ENCODE measurements at places on chromosomes 12 and 14.
A peak's percentile ranks its signal among the peaks of the same experiment; 100 is the strongest.

DNA sequence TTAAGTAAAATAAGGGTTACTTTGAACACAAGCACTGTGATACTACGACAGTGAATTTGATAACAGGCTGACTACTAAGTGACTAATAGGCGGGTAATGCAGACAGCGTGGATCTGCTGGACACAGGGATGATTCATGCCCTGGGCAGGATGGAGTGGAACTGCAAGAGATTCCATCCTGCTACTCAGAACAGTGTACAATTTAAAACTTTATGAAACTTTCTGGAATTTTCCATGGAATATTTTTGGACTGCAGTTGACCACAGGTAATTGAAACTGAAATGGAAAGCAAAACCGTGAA, 46.0 kb downstream of the YEATS4 start:
- no peak for DNase-seq

DNA sequence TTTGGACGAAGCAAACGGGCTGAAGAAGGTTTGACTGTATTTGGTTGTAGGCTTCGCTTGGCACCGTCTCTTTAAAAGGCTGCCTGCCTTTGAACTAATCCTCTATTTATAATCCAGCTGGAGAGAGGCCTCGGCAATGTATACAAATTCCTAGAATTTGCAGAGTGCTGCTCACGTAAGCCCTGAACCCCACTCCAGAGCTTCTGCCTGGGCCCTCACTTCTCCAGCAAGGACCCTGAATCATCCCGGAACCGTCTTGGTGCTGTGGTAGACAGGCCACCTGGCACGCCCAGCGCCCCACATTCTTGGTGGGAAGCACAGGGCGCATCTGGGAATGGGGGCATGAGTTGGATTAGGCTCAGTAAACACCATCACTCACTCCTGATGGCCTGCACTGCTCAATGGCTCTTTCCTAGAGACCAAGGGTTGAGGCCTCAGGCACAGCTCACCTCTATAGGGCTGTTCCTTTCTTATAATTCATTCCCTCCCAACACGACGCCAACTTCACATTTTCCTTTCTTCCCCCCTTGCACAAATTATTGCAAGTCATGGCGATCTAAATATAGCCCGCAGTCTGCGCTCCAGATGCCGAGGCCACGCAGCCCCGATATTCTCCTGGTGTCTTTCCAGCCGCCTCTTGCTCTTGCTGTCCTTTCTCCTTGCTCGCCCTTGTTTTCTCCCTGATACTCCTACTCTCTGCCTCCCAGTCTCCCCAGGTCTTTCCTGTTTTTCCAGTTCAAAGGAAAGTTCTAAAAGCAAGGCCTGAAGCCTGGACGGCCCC, 141.0 kb downstream of the ZFP36L1 start:
- DNase-seq: no peak

DNA sequence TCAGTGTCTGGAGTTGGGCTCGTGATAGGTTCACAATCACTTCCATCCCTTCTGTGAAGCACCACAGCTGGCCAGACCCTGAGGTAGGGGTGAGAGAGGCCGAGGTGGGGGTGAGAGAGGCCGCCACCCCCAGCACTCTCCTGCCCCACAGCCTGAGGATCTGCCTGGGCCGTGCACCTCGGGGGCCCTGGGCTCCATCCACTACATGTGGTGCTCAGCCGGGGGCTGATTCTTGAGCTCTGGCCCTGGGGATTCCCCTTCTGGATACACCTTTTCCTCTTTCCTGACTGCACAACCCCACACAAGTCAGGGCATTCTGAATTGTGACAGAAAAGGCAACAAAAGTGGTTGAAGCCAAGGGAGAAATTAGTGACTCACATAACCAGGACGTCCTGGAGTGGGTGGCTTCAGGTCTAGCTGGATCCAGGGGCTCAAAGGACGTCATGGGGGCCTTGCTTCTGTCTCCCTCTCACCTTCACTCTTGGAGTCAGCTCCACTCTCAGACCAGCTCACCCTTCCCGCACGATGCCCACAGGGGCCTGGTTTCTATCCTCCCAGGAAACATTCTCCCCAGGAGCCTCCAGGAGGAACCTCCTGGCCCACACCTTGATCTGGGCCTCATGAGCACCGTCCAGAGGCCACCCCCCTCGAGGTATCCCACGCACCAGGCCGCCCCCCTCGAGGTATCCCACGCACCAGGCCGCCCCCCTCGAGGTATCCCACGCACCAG, 12.1 kb upstream of the FBRSL1 start:
- DNase-seq: no peak

DNA sequence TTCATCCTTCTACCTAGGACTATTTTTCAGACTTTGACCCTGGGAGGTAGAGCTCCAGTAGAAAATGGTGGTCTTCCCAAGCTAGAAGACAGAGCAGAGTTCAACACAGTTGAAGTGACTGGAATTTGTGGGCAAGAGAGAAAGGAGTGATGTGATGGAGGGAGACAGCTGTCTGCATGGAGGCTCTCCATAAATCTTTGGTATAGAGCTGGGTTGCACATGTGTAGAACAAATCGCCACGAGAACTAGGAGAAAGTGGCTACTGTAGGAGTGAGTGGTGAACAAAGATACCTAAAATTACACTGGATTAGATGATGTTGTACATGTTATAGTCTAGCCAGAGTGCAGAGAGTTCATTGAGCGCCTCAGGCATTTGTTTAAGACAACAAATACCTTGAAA, 14.5 kb downstream of the GPR135 start:
- DNase-seq: no peak

DNA sequence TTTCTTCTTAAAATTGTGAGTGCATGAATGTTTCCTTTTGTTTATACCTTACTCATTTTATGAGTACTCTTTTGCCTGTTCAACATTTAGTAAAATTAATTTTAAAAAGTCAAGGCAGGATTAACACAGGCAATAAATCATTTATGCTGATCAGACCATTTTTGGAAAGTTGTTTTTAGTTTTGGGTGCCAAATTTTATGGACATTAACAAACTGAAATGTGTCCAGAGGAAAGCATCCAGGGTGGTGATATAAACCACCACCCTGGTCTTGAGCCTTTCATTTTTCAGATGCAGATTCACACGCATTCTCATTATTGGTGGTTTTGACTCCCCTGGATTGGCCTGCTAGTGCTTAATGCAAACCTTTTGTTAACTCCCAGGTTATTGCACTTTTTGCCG, 26.3 kb downstream of the RASSF8 start:
- DNase-seq: no peak

- no peak for DNase-seq
Measured at GRCh38 chr12:79108962-79109361, 244.4 kb downstream of the SYT1 start.

- no peak for DNase-seq
Measured at GRCh38 chr12:80752464-80752863, 35.8 kb downstream of the MYF5 start.

- no peak for DNase-seq
Measured at GRCh38 chr14:66920196-66920595, 269.0 kb upstream of the GARIN2 start.

GRCh38 chr12:112946236-112947000, 8.1 kb downstream of the OAS3 start:
- DNase-seq: no peak

- no peak for DNase-seq
Measured at GRCh38 chr14:103195828-103196615, 72.8 kb downstream of the TNFAIP2 start.

DNA sequence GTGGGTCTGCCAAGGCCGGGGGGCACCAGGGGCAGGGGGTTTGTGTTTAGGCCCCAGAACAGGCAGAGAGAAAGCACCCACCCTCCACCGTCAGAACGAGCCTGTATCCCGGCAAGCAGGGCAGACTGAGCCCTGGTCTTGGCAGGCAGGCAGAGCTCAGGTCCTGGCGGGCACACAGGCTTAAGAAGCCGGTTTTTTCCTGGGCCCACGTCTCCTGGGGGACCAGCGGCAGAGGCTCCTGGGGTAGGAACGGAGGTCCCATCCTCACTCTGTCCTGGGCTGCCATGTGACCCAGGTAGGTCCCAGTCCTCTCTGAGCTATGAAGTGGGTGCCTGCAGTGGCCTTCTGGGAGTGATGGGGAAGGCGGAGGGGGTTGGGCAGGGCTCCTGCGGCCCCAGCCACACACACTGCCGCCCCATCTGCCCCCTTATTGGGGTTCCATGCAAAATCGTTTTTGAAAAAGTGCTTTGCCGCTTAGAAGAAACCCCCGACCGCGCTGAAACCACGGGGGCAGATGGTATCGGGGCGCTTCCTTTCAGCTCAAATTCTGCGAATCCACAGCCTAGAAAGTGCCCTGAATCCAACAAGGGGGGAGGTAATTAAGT, 24.2 kb downstream of the SH2B3 start:
- peak; percentile 72 for DNase-seq

GRCh38 chr14:95040708-95041476, 116.4 kb downstream of the DICER1 start:
- DNase-seq: no peak

DNA sequence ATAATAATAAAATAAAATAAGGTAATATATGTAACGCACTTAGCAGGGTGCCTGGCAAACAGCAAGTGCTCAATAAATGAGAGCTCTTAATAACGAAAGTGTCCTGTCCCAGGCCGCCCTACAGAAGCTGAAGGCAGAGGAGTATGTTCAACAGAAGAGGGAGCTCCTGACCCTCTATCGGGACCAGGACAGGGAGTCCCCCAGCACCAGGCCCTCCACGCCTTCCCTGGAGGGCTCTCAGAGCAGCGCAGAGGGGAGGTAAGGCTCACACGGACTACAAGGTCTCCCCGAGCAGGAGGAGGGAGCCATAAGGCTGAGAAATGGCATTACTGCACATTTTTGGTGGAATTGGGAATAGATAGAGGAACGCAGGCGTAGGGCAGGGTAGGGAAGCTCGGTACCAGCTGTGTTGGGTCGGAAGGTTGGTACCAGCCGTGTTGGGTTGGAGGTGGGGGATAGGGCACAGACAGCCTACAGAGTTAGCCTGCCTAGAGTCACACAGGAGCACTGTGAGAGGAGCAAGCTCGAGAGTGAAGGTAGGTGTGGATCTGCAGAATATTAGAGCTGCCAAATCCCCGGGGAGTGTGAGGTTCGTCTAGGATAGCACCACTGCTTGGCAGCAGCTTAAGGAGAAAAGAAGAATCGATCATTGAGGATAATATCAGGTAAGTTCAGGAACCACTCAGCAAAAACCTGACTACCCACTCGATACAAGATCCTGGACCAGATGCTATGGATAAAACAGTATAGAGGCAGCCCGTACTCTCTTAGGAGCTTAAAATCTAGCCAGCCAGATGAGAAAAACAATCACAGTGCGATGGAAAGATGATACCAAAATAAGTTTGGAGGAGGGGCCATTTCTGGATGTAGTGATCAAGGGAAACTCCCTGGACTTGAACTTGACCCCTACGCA, 15.3 kb downstream of the TNFRSF1A start:
- no peak for DNase-seq

DNA sequence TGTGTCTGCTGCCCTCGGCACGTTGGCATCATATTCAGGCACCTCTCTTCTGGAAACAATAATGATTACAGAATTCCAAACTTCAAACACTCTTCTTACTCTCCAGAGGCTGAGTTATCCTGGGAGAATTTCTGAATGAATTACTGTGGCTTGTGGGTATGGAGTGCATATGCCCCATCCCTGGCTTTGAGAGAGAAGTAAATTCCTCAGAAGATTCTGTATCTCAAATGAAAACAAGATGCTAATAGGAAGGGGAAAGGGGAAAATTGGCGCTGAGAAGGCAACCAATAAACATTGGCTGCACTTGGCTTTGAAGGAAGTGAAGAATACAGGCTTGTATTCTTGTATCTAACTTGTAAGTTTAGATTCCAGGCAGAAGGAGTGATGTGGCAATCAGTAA, 132.0 kb upstream of the NOVA1 start:
- DNase-seq: no peak

DNA sequence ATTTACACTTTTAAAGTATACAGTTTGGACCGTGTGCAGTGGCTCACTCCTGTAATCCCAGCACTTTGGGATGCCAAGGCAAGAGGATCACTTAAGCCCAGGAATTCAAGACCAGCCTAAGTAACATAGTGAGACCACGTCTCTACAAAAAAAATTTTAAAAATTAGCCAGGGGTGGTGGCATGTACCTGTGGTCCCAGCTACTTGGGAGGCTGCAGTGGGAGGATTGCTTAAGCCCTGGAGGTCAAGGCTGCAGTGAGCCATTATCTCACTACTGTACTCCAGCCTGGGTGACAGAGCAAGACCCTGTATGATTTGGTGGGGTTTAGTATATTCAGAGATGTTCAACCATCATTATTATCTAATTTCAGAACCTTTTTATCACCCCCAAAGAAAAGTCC, 4.7 kb downstream of the EIF4B start:
- no peak for DNase-seq

- DNase-seq: no peak
Measured at GRCh38 chr14:72752034-72752412, 141.9 kb downstream of the DPF3 start.

GRCh38 chr12:614411-614970, 48.8 kb downstream of the NINJ2 start:
- peak; percentile 52 for DNase-seq

- peak; percentile 78 for DNase-seq
Measured at GRCh38 chr12:40105515-40106201, at the start of gene SLC2A13. Gene SLC2A13, minus strand, starts transcription at chr12:40106081. Its CDS starts 273 bp downstream, at chr12:40105808.

GRCh38 chr12:112599871-112600270, 181.1 kb downstream of the PTPN11 start:
- no peak for DNase-seq

- DNase-seq: no peak
Measured at GRCh38 chr12:32230613-32230993, 124.0 kb downstream of the BICD1 start.

DNA sequence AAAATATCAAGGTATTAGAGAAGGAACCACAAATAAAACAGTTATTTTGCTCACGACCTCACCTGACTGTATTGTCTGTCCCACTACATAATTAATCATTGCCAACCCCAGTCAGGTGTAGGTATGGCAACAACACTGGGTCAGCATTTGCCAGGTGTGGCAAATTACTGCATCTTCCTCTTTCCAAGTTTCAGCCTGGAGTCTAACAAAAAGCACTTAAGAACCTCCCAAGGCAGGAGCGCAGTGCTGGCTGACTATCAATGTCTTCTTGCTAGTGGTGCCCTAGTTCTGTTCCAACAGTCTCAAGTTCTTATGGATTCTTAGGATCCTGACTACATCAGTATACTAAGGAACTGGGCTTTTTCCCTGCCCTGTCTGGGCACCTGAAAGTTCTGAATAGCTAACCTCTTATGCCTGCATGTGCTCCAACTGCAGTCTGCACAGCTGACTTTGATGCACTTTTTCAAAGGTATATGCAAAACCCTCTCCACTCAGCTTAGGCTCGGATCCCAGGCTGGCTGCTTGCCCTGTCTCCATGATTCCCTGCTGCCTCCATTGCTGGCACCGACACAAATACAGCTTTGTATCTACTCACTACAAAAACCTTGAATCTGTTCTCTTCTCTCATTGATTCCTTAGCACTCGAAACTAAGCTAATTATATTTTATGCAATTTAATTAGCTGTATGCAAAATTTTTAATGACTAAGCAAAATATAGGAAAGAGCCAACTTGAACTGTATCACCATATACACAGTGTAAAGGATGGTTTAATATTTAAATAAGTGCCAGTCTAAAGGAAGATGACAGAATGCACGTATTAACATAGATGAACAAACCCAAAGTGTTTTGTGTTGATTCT, 113.3 kb downstream of the PRKD1 start:
- DNase-seq: no peak

- DNase-seq: no peak
Measured at GRCh38 chr12:42893803-42894202, 304.3 kb upstream of the PRICKLE1 start.
